SK-N-DZ (cell line): ENCODE measurements at places on chromosomes 4 and X.

DNA sequence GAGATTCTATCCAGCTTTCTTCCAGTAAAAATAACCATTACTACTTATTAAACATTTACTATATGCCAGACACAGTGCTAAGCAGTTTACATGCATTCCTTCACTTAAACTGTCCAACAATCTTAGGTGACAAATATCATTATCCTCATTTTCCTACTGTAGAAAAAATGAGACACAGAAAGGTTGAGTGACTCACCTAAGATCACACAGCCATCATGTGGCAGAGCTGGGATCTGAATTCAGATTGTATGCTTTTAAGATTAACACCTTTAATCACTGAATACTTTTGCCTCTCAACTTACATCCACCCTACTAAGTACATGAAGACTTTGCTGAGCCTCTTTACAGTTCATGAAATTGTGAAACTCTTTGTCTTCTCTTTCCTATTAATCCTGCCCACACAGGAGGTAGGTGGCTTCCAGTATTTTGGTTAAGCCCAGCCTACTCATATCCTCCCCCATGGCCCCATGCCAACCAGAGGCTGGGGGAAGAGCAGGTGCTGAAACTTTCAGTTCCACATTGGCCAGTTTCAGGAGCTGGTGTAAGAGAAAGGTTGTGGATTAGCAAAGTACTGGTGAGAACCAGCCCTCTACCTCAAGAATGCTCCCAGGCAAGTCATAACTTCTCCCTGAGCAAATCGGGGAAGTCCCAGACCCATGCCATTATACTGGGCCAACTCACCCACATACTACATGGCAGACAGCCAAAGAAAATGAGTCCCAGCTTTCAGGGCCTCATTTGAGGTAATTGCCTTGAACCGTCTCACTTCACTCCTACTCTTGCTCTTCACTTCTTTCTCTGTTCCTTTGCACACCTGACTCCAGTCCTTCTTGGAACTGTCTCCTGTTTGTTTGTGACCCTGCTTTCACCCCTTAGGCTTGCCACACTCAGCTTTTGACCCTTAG lies 211.1 kb downstream of the GUCY2F start:
- DNase-seq = no peak

DNA sequence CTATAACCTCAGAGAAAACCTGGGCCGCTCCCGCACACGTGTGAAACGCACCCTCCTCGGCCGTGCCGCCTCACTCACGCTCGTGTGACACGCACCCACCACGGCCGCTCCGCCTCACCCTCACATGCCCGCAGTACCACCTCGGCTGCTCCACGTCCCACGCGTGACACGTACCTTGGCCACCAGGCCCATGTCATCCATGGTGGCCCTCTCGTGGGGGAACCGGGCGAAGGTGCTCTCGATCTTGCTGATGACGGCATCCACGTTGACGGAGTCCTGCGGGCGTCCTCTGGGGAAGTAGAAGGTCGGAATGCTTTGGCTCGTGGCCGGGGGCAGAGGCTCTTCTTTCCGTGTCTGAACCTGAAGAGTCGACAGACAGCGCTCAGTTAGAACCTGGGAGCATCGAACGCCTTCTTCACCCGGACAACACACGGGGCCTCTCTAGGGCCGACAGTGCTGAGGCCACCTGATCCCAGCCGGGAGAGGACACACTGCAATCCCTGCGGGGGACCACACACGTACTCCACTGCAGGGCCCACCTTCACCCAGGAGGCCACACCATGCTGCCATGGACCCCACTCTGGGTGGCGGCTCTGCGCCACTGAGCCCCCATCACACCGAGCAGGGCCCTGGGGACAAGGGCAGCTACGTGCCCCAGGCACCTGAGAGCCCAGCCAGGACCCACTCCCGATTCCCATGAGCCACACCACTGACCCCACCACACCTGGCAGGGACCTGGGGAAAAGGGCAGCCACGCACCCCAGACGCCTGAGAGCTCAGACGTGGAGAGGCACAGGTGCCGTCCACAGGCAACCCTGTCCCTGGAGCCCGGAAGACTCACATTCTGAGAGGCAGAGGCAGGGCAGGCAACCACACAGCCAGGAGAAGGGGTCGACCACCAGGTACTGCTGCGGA lies 25.2 kb downstream of the PPP2R3B start:
- no peak for DNase-seq

DNA sequence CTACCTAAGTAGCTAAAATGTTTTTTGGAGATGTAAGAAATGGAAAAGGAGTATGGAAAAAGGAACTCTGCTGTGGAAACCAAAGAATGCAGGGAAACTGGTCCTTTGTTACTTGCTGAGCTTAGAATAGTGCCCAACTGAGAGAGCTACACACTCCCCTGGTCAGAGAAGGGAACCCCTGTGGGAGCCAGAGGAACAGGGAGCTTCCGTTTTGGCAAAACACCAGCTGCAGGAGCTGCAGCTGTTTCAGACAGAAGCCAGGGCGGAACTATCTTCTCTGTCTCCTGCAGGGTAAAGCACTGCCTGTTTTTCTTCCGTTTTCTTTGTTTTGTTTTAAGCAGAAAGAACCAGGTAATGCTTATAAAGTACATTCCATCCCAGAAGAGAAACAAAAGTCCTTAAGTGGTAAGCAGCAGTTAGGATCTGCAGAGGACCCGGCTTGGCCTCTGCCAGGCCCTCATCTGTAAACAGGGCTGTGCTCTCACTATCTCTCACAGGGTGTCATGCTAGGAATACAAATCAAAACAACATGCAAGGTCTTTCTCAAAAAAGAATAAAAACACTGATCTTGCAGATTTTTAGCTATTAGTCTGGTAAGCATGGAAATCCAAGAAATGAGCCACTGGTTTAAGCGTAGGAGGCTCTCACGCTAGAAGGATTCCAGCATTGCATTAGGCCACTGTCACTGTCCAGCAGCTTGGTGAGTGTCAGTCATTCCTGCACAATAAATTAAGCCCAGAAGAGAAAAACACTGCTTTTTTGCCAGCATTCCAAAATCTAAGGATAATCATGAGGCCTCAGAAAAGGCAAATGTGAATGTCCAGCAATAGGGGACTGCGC lies 76.1 kb downstream of the CHST7 start:
- DNase-seq = no peak

DNA sequence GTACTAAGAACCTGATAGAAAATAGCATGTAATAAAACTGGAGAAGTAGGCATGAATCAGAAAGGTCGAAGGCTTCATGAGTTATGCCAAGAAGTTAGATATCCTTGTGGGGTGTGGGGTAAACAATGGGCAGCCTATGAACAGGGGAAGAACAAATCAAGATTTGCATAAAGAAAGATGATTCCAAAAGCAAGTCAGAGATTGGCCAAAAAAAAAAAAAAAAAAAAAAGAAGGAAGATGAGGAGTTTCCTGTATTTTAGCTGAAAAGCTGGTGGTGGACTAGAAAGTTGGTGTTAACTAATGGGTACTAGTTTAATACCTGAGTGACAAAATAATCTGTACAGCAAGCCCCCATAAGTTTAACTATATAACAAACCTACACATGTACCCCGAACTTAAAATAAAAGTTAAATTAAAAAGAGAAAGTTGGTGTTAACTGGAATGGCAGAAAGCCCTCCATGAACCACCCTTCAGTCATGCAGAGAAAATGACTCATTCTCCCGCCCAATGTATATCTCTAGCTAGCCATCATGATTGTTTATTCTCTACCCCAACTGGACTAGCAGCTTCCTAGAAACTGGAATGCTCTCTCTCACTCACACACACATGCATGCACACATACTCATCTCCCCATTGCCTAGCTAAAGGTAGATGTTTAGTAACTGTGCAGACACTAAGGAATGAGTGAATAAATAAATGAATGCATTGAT lies 41.7 kb downstream of the ATP11C start:
- DNase-seq = no peak

- DNase-seq = no peak
Measured at GRCh38 chr4:84647312-84647884, 64.5 kb downstream of the CDS1 start.

- no peak for DNase-seq
Measured at GRCh38 chrX:130682990-130683389, 220.0 kb downstream of the ENOX2 start.

DNA sequence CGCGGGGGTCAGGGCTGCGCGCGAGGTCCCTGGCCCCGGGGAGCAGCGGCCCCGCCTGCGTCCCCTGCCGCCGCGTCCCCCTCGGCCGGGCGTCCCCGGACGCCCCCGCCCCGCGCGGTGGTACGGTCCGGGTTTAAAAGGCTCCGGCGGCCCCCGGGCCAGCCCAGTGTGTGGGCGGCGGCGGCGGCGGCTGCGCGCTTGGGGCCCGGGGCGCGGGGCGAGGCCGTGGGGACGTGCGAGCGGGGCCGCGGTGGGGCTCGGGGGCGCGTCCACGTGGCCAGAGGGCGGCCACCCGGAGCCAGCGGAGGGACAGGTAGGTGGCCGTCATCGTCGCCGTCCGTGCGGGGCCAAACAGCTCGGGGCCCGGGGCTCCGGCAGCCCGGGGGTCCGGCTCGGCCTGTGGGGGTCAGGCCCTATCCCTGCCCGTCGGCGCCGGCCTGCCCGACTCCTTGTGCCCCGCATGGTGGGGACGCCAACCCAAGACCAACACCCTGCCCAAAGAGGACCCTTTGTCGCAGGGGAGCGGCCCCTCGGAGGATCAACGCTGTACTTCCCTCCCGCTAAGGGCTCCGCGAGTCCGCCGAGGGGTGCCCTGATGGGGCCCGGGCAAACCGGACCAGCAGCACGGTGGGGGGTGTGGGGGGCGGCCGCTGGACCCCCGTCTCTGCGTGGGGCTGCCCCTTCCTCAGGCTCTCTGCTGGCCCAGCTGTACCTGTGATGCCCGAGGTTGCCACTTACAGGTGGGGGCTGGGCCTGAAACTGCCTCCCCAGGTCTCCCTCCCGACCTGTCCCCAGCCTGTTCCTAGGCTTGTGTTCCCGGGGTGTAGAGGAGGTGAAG lies at the start of gene PLXNA3:
Gene PLXNA3, plus strand, starts transcription at position 166 of the 838 bp plus-strand sequence. CDS start 1,903 bp downstream, outside the sequence.
- DNase-seq = no peak

DNA sequence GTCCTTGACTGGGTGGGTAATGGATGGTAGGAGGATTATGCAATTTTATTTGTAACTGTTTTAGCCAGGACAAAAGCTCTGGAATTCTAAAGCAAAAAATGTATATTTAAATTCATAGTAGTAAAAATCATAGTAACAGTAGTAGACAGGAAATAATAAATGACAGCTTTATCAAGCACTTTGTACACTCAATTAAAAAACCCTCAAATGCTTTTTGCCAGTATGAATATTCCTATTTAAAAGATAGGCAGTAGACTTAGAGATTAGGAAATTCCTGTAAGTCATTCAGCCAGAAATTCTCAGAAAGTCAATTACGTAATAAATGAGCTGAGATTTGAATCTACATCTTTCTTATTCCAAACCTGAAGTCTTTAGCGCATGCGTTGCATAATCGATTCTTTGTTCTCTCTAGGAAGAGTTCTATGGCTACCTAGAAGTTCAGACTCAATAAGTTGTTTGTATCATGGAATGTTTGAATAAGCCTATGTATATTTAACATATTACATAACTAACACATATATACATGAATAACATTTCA lies 2.5 kb downstream of the AADAT start:
- DNase-seq = no peak

DNA sequence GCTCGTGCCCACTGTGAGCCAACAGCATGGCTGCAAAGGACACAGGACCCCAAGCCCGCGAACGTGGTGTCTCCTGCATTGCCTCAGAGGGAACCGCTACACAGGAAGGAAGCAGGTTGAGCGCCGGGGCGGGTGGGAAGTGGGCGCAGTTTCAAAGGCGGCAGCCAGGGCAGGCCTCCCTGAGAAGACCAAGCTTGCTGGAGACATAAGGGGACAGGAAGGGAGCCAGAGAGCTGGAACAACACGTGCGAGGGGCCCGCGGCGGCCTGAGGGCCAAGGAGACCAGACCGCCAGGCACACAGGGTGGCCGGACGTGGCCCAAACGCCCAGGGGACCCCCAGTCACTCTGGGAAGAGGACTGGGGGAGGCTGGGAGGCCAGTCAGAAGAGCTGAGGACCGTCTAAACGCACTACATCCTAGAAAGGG lies 32.0 kb downstream of the CTBP1 start:
- no peak for DNase-seq

DNA sequence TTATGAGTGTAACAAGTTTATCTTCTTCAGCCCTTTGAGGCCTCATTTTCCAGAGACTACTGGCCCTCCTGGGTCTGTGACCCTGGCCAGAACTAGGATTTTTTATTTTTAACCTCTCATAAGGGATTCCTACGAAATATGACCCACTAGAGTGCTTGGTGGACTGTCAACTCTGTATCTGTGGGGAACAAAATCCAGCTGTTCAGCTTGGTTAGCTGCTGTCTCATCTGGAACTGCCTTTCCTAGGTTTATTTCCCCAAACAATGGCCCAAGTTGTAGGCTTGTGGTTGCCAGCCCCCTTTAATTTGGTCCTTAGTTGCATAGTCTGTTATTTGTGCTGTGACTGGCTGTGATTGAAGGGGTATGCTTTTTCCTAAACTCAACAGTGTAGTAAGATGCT lies 56.2 kb downstream of the NHS start:
- no peak for DNase-seq

DNA sequence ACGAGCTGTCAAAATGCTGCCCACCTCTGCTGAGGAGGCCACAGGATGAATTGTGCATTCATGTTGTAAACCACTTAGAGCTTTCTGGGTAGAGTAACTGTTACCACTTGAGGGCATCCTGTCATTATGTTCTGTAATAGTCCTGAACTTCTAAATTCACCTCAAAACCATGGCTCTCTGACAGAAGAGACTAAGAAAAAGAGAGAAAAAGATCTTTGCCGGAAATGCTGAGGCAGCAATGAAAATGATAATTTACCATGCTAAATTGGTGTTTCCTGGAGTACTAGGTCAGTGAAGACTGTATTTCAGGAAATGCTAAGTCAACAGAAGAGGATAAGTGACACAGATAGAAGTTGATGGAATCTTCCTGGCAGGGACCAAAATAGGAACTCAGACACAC lies 942.3 kb upstream of the SLIT2 start:
- no peak for DNase-seq

- DNase-seq = no peak
Measured at GRCh38 chr4:81621490-81621889, 149.8 kb upstream of the RASGEF1B start.

DNA sequence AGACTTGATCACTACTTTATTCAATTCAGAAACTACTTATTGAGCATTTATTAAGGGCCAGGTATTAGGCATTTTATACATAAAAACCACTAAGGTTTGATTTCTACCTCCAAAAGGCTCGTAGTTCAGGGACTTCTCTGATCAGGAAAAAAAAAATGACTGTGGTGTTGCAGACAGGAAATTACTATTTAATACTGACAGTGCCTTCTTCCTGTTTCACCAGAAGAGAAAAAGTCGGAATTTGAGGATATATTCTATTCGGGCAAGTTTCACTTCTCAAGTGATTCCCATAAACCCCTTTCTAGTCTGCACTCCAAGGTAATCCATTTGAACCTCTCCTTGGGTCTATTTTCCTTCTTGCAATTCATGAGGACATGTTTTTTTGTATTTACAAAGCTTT lies 15.3 kb upstream of the TASL start:
- no peak for DNase-seq

- DNase-seq = no peak
Measured at GRCh38 chr4:39569209-39569608, 42.0 kb upstream of the UGDH start.

GRCh38 chrX:110983024-110983423 lies 113.0 kb upstream of the PAK3 start:
- no peak for DNase-seq
